ENCODE measurements at places on chromosomes 1 and 21.

DNA sequence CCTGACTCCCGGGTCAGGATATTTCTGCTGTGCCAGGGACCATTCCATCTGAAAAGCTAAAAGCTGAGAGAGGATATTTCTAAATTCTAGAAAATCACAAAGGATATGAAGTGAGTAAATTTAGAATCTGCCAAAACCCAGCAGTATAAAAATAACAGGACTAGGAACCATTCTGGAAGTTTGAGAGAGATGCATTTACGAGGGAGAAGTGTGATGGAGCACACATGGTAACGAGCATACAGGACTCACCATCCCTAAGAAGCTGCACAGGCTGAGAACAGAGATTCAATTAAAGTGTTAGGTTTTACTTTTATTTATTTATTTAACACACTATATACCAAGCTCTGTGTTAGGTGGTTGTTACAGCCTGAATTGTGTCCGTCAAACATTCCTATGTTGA, 116.3 kb downstream of the GLUL start:
- DNase-seq = no peak

GRCh38 chr1:101276818-101277217, 40.0 kb downstream of the S1PR1 start:
- no peak for DNase-seq

DNA sequence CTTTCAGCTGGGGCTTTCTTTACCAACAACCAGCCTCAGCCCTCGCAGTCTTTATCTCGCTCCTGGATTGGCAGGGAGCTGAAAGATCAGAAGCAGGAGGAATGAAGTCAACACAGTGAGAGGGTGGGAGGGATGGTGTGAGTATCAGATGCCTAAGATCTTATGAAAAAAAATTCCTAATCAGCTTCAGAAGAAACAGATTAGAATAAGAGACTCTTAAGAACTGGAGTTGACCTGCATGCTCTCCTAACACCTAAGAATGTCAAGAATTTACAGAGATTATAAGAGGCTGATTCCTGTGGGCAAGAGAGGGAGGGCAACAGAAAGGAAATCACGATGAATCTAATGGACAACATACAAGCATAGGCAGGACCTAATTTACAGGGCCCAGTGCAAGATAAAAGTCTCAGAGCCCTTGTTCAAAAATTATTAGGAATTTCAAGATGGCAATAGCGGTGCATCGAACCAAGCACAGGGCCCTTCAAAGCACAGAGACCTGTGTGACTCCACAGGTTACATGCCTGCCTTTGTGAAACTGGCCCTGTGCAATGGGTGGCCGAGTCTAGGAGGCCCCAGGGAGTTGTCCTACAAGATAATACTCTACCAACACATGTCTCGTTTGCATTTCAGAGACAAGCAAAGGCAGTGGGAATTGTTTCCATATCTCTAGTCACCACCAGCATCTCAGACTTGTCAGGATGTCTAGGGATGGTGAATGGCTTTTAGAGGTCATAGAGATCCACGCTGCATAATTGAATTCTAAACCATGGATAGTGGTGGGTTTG, 65.3 kb upstream of the PPP2R5A start:
- no peak for DNase-seq

DNA sequence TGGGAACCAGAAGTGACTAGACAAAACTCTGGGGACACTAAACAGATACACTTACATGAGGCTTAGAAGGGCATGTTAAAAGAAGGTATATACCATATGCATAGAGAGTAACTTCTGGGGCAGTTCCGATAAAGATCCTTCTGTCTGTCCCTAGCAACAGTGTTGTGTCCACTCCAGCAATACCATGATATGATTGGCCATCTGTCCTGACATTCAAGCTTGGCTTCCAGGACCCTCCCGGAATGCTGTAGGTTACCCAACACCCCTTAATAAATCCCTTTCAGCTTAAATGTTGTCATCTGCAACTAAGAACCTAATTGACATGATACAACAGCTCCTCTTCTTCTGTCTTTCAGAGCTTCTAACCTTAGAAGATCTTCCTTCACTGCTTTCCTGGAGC, 307.7 kb downstream of the OMA1 start:
- DNase-seq = no peak

- no peak for DNase-seq
Measured at GRCh38 chr1:171397851-171398469, 84.0 kb downstream of the FMO4 start.

DNA sequence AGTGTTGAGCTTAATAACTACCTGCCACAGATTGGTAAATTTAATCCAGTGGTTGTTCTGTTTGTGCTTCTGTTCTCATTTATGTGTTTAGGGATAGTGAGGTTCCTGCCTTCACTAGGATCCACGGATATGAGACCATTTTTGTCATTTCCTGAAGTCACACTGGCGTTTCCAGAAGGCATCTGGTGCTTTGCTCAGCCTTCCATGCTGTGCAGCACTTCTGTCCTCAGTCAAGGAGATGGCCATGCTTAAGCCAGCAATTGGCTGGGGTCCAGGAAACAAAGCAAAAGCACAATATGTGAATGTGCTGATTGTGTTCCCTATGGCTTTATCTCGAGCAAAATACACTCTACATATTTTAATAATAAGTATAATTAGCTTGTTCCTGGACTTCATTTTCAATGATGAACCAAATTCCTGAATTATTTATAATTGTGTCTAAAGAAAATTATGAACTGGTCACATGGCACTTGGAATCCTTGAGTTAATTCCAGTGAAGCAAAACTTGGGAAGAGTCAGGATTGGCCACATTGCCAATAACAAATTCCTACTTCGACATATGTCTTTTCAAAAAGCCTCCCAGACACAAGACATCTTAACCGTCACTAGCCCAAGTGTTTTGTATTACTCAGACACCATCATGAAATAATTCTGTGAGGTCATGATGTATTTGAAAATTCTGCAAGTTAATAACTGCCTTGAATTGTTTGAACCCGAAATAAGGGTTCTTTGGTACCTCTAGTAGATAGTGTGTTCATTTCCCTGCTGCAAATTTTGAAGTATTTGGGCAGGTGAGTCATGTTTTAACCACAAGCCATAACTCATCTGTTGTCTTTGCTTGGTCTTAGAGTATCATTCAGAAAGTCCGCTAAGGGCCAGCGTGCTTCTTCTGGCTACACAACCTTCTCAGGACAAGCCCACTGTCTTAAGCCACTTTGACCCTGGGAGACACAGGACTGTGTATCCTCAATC, 412.4 kb downstream of the DISC1 start:
- DNase-seq = no peak

DNA sequence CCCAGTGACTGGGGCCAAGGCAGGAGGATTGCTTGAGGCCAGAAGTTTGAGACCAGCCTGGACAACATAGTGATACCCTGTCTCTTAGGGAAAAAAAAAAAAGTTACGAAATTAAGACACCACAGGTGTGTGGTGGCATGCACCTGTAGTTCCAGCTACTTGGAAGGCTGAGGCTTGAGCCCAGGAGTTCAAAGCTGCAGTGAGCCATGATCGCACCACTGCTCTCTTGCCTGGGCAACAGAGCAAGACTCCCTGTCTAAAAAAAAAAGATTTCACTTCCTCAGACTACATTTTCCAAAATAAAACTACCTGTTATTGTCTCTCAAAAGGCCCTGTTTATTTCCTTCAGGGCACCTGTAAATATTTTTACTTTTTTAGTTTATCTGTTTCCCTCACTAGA, 4.7 kb upstream of the STK40 start:
- DNase-seq = no peak

DNA sequence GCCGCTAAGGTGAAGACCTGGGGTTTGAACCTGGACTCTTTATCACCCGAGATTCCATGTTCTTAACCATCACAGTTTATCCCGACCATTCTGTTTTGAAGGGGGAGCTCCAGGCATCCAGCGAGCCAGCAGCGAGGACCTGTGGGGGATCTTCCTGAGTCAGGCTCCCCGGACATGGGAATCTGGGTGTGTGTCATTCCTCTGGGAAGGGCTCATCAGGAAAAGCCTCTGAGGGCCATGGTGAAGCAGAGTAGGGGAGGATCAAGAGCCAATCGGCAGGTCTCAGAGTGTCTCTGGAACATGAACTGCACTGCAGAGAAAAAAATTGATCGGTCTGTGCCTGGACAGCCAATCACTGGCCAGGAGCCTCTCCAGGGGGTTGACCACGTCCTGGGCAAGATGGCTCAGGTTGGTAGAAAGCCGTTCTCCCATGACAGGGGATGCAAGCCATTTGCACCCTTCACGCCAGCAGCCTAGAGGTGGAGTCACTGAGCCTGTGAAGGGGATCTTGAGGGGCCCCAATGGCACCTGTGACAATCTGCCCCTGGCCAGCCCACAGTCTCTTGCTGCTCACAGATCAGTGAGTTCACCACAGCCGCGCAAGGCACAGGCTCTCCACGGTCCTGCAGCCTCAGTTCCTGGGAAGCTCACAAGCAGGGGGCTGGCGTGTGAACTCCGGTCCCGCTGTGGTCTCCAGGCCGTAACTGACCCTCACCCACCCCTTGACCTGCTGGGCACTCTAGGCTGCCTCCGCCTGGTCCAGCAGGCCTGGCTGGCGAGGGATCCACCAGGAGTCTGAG, 20.4 kb upstream of the ACTRT2 start:
- DNase-seq = no peak

DNA sequence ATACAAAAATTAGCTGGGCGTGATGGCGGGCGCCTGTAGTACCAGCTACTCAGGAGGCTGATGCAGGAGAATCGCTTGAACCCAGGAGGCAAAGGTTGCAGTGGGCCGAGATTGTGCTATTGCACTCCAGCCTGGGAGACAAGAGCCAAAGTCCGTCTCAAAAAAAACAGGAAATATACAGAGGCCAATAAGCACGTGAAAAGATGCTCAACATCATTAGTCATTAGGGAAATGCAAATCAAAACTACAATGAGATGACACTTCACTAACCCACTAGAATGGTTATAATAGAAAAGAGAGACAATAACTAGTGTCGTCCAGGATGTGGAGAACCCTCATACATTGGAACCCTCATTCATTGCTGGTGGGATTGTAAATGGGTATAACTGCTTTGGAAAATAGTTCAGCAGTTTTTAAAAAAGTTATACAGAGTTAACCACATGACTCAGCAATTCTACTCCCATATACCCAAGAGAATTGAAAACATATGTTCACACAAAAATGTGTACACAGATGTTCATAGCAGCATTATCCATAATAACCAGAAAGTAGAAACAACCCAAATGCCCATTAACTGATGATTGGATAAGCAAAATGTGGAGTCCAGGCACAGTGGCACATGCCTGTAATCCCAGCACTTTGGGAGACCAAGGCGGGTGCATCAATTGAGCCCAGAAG, 6.4 kb upstream of the E2F2 start:
- no peak for DNase-seq

DNA sequence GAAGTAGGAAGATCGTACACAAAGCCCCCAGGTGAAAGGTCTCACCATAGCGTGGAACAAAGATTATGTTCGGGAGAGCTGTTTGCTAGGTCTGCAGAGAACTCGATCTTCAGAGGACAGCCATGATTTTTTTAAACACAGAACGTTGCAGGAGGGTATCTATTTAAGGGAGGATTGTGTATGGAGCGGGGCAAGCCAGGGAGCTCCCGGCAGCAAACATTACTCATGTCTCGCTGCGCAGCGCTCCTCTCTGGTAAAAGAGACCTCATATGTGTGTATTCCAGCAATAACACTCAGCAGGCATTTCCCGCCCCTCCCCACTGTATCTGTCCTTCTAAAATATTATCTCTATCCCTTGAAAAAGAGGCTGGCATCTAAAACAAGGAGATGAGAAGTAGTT, 2.7 kb downstream of the GLIS1 start:
- DNase-seq = no peak

- no peak for DNase-seq
Measured at GRCh38 chr1:170700842-170701615, 37.1 kb downstream of the PRRX1 start.

- DNase-seq = no peak
Measured at GRCh38 chr1:15616373-15617172, 685 bp upstream of the DDI2 start.

GRCh38 chr1:29396438-29397255, 160.3 kb downstream of the PTPRU start:
- no peak for DNase-seq

DNA sequence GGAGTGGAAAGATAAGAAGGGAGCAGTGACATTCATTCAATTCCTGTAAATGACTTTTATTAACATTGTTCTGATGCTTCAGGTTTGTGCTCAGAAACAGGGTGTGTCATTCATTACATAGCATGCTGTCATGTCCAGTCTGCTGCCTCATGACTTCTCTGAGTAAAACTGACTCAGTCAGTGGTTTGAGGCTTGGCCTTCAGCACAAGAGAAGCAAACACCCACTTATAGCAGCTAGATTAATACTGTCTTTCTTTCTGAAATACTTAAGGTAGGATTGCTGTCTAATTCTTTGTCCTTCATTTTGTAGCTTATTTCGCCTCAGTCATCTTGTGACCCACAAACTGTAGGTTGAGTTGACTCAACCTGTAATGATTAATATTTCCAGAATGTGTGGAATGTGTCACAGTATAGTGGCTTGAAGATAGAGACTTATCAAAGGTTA, 32.9 kb downstream of the RASAL2 start:
- DNase-seq = no peak

DNA sequence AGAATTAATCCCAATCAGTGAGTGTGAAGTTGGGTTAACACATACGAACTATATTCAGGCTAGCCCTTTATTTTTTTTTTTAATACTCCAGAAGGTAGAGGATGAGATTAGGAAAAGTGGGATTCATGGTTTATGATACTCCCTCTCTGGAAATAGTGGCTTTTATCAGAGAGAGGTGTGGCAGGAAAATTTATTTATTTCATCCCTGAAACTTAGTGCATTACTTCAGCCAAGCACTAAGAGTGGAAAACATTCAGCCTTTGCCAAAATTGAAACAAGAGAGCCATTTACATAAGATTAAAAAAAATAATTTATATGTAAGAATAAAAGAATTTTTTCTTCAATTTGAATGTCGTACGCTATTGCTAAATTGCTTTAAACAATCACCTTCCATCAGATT, 35.0 kb downstream of the MTR start:
- DNase-seq = no peak

DNA sequence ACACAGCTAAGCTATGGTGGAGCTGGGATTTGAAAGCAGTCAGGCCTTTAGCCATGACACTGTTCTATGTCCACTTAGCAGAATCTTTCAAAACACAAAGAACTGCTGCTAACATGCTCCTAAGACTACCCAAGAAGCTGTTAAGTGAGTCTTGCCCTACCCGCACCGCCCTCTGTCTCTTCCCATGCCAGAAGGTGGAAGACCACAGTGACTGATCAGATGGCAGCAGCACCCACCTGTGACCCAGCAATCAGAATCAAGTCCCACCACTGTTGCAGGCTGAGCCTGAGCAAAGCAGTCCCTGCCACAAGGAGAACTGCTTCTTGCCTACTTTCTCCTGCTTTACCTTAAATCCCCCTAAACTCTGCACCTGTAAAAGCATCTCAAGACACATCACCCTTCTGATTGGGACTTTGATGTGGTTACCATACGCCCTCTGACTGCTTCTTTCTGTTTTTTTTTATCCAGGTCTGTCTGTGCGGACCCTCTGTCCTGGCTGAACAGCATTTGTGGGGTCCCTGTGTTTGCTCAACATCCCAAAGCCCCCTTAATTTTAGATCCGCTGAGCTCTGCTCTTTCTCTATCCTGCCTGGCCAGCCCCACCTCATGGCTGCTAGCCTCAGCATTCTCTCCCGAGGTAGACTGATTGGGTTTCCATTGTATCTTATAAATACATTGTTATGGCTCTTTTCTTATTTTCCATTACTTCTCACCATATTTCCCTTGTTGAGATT, 16.0 kb downstream of the IRF2BP2 start:
- no peak for DNase-seq

All from hematopoietic multipotent progenitor cell treated with erythropoietin and hydrocortisone succinate and interleukin-3 and kit ligand, for 8 days (in vitro differentiated cells).